OCI-LY7 (cell line): ENCODE measurements at places on chromosomes 1 and 21. TPM values are rescaled to one million over a fixed set of nuclear protein-coding genes. Genes with fewer than 3 reads are reported as not detected.

AMY1C gene
- total RNA-seq, result not detected in 2 replicates

SMCP gene
- not detected in 2 replicates for total RNA-seq

DNA sequence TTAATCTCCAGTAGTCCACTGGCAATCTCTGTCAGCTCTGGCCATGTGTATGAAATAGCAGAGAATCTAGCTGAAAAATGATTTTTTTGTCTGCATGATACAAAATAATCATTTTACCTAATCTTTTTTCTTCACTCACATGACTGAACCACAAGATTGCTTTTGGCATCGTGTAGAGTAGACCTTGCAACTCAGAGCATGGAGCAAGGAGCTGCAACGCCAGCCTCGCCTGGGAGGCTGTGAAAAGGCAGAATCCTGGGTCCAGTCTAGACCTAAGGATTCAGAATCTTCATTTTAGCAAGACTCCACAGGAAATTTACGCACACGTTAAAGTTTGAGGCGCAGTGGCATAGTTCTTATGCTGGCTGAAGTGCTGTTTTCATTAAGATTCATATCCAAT, 40.2 kb downstream of the TOMM20 start:
- no peak for DNase-seq

HPCAL4 gene
- not detected in 2 replicates for total RNA-seq

GRCh38 chr1:212777151-212777550, 14.4 kb downstream of the NSL1 start:
- DNase-seq, result no peak
